ENCODE measurements at places on chromosomes 4 and X.

DNA sequence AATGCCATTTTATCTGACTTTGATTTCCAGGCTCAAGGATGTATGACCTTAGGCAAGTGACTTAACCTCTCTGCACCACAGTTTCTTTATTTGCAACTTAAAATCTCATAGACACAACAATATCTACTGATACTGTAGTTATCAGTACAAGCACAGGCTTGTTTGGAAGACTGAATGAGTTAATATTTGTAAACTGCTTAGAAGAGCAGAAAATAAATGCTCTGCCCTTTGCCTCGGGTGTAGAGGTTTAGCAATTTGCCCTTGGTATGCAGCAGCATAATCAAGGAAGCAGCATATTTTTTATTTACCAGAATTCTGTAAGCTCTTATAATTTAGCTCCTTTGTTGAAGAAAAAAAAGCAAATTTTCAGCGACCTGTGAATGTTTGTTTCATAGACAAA is 2.9 kb upstream of the CXCL1 start:
- H3K36me3 ChIP-seq: no peaks in the 10 kb centered on the region
- no peak overlapping the region for H3K4me3 ChIP-seq
- DNase-seq: no peak
- no peak overlapping the region for H3K27ac ChIP-seq
- peaks cover 14% of the 10 kb centered on the region for H3K27me3 ChIP-seq
- H3K4me1 ChIP-seq: no peaks in the 10 kb centered on the region

- DNase-seq: no peak
- no peaks in the 10 kb centered on the region for H3K27me3 ChIP-seq
- H3K36me3 ChIP-seq: no peaks in the 10 kb centered on the region
These were observed 374.7 kb upstream of the FGF13 start for GRCh38 chrX:139086246-139086645.

DNA sequence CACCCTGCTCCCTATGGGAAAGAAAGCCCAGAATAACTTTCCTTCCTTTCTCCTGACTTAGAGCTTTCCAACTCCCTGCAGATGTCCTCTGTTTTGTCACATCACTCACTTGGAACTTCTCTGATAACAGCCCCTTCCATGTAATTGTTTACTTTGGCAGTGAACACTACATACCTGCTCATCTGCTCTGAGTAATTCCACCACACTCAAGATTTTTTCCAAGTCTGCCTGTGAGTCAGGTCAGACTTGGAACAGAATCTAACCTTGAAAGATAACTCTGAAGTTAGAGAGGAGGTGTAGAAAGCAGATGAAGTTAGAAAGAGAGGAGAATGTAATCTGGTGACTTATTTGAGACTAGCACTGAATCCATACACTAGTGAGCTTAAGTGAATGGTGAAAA is 7.4 kb downstream of the MAGEB10 start:
- no peaks in the 10 kb centered on the region for H3K4me1 ChIP-seq
- no peak overlapping the region for H3K27ac ChIP-seq
- no peak overlapping the region for H3K4me3 ChIP-seq
- no peak for DNase-seq
- H3K36me3 ChIP-seq: no peaks in the 10 kb centered on the region

- no peaks in the 10 kb centered on the region for H3K4me1 ChIP-seq
- H3K27me3 ChIP-seq: peaks cover 21% of the 10 kb centered on the region
- no peak overlapping the region for H3K27ac ChIP-seq
- H3K4me3 ChIP-seq: no peak overlapping the region
These were observed 26.8 kb upstream of the GRXCR1 start for GRCh38 chr4:42865572-42866189.

GRCh38 chrX:5780821-5781220 is 447.8 kb downstream of the NLGN4X start:
- no peak overlapping the region for H3K4me3 ChIP-seq
- no peak overlapping the region for H3K27ac ChIP-seq
- no peaks in the 10 kb centered on the region for H3K4me1 ChIP-seq
- H3K27me3 ChIP-seq: no peaks in the 10 kb centered on the region
- no peak for DNase-seq
- H3K36me3 ChIP-seq: no peaks in the 10 kb centered on the region

GRCh38 chr4:7338876-7339623 is 95.7 kb downstream of the PSAPL1 start:
- no peak for DNase-seq
- H3K4me1 ChIP-seq: no peaks in the 10 kb centered on the region
- H3K4me3 ChIP-seq: no peak overlapping the region
- no peaks in the 10 kb centered on the region for H3K27me3 ChIP-seq
- no peaks in the 10 kb centered on the region for H3K36me3 ChIP-seq

DNA sequence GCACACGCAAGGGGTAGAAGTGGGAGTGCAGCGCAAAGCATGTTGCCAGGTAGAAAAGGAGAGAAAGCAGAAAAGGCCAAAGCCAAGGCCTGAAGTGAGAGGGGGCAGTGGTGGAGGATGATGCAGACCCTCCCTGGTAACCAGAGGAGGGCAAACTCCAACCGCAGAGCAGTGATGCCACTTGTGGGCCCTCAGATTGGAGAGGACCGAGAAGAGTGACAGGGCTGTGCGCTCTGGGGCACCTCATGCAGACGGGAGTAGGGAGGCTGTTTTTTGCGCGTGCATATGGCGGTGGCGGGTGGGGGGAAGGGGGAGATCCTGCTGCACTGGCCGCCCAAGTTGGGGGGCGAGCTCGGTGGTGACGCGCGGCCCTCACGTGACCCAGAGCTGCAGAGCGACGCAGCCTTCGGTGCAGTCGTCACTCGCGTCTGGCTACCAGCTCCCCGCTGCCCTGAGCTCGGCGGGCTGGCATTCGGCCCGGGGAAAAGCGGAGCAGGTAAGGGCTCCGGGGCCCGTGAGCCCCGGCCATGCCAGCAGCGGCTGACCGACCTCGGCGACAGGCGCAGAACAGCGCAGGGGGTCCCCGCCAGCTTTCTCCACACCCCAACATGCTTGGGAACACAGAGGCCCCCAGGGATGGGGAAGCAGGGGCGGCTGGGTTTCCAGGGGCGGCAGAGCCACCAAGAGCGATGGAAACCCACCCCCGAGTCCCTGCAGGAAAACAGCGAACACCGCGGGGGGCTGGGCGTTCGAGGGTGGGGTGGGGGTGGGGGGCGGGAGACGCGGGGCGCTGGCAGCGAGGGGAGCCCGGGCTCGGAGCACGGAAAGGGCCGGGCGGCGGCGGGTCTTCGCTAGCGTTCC is at the start of gene BEX3:
Gene BEX3 (plus strand): TSS at position 421 of the 861 bp plus-strand sequence. CDS start 984 bp downstream, outside the sequence.
- peak within 1 kb of the TSS; percentile 73 for H3K4me3 ChIP-seq
- no peaks in the 10 kb centered on the region for H3K36me3 ChIP-seq
- no peak within 1 kb of the TSS for H3K27ac ChIP-seq
- peak; percentile 54 for DNase-seq

GRCh38 chr4:153529646-153530045 is 63.5 kb downstream of the TMEM131L start:
- peak overlapping the region; percentile 66 for H3K4me3 ChIP-seq
- peaks cover 9% of the 10 kb centered on the region for H3K36me3 ChIP-seq
- H3K4me1 ChIP-seq: peaks cover 84% of the 10 kb centered on the region

GRCh38 chr4:150826306-150826705 is 188.8 kb downstream of the LRBA start:
- H3K4me3 ChIP-seq: no peak overlapping the region
- H3K4me1 ChIP-seq: peaks cover 45% of the 10 kb centered on the region
- no peak overlapping the region for H3K27ac ChIP-seq
- H3K27me3 ChIP-seq: no peaks in the 10 kb centered on the region
- H3K36me3 ChIP-seq: peaks cover 40% of the 10 kb centered on the region

- H3K4me3 ChIP-seq: no peak overlapping the region
- DNase-seq: peak; percentile 29
- H3K27ac ChIP-seq: no peak overlapping the region
- no peaks in the 10 kb centered on the region for H3K27me3 ChIP-seq
- H3K36me3 ChIP-seq: no peaks in the 10 kb centered on the region
These were observed 18.0 kb downstream of the FAM9A start for GRCh38 chrX:8783097-8783713.

DNA sequence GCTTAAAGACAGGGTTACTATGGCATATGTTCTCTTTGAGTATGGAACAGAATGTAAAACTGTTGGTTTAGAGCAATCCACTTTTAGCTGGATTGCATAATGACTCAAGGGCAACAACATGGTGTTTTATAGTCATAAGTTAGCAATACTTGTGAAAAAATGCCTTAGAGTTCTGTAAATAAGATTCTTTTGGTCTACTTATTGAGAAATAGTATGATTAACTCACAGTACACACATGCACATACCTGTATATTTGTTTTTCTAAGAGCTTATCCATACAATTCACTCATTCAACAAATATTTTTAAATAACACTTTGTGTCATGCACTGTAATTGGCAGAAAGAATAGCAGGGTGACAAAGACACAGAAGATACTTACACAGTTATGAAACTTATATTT is 1415.5 kb downstream of the PCDH7 start:
- H3K4me1 ChIP-seq: no peaks in the 10 kb centered on the region
- no peak overlapping the region for H3K27ac ChIP-seq
- H3K27me3 ChIP-seq: no peaks in the 10 kb centered on the region
- DNase-seq: no peak
- no peak overlapping the region for H3K4me3 ChIP-seq
- H3K36me3 ChIP-seq: no peaks in the 10 kb centered on the region

All from activated CD4-positive, alpha-beta memory T cell treated with anti-CD3 and anti-CD28 coated beads for 36 hours (primary cell).